ENCODE measurements at places on chromosomes 3 and 15.

GRCh38 chr3:14440531-14441239 lies 38.3 kb downstream of the SLC6A6 start:
- DNase-seq = peak; percentile 7

- DNase-seq = no peak
Measured at GRCh38 chr3:143521803-143522202, 326.5 kb downstream of the SLC9A9 start.

DNA sequence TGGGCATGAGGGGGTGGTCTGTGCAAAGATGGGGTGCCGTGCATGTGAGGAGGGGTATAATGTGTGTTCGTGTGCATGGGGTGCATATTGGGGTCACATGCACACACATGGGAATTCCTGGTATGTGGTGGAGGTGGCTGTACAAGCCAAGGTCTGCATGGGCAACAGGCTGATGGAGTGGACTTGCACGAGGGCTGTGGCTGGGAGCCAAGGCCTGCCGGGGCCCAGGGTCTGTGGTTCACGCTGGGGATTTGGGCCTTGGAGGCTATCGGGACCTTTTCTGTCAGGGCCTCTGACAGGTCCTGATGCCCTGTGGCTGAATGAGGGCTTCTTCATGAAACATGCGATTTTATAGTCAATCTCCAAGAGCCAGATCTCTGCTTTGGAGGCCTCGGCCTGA lies 9.8 kb upstream of the PLXND1 start:
- no peak for DNase-seq

GRCh38 chr15:57708047-57708446 lies 1.5 kb downstream of the POLR2M start:
- no peak for DNase-seq
